Natural killer cell treated with Interleukin-12 subunit alpha and Interleukin-12 subunit beta and Interleukin-15 and Interleukin-18, amount 100 ng/mL, for 72 hours (primary cell): ENCODE measurements at places on chromosomes 12 and 14. TPM values are rescaled to one million over a fixed set of nuclear protein-coding genes. Genes with fewer than 3 reads are reported as not detected.
A peak's percentile ranks its signal among the peaks of the same experiment; 100 is the strongest.

DNA sequence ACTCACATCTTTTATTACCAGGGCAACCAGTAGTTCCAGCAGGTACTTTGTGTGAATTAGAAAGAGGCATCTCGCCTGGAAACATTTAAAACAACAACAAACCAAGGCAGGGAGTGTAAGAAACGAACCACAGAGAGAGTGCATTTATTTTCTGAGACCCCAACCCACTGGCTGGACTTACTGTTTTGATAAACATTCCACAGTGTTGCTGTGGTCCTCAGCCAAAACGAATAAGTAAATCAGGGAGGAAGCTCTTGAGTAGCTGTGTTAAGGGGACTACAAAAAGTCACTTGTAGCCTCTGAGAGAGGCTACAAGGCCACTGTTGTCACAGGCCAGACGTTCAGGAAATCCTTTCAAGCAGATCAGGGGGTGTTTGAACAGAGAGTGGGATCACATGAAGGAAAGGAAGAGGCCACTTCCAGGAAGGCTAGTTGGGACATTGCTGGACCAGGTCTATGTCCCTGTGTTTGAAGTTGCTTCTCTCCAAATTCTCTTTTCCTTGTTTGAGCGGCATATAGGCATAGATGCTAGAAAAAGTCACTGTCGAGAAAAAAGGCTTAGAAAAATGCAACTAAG is 33.8 kb downstream of the DMAC2L start:
- no peak for DNase-seq

DNA sequence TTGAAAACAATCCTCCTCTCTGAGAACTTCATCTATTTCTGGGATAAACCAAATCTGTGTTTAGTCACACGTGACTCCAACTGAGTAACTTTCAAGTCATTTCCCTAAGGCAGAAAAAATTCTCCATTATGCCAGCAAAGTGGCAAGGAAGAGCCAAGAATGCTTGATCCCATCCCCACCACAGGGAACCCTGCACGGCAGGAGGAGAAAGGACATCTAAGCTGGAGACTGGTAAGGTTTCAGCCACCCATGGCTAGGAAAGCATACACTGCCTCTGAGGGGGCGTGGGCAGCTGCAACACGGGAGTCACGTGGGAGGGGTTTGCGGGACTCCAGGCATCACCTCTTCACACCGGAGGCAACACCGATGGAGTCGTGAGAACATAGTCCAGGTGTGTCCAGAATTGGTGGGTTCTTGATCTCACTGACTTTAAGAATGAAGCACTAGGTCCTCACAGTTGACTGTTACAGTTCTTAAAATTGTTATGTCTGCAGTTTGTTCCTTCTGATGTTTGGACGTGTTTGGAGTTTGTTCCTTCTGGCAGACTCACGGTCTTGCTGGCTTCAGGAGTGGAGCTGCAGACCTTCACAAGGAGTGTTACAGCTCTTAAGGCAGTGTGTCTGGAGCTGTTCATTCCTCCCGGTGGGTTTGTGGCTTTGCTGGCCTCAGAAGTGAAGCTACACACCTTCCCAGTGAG is 2.7 kb upstream of the SIVA1 start:
- DNase-seq, result no peak

GRCh38 chr12:2259369-2259768 is 206.6 kb downstream of the CACNA1C start:
- no peak for DNase-seq

- DNase-seq, result no peak
Measured at GRCh38 chr12:109540526-109541412, 32.5 kb downstream of the MMAB start.

GRCh38 chr12:24810378-24810777 is 138.5 kb downstream of the BCAT1 start:
- DNase-seq, result no peak

GRCh38 chr14:103960457-103961055 is 18.2 kb upstream of the RD3L start:
- no peak for DNase-seq

DNA sequence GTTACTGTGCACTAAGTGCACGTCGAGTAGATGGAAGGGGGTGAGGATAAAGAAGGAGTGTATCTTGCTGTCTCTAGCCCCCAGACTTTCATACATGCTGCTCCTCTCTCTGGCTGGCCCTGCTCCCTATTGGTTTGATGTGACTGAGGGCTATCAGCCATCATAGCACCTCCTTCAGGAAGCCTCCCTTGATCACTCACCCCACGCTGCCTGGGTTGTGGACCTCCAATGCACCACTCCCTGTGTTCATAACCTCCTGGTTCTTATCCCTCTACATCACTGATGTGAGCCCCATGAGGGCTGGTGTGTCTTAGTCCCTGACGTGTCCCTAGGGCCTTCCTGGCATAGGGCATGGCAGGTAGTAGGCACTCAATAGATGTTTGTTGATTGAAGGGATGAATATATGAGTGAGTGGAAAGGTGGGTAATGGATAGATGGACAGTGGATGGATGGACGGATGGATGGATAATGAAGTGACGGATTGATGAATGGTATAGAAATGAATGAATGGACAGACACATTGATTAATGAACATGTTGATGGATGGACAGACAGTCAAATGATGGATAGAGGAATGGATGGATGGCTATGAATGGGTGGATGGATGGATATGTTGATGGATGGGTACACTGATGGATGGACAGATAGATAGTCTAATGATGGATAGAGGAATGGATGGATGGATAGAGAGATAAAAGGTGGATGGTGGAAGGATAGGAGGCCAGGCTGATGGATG is 15.0 kb downstream of the SDSL start:
- DNase-seq, result no peak

DNA sequence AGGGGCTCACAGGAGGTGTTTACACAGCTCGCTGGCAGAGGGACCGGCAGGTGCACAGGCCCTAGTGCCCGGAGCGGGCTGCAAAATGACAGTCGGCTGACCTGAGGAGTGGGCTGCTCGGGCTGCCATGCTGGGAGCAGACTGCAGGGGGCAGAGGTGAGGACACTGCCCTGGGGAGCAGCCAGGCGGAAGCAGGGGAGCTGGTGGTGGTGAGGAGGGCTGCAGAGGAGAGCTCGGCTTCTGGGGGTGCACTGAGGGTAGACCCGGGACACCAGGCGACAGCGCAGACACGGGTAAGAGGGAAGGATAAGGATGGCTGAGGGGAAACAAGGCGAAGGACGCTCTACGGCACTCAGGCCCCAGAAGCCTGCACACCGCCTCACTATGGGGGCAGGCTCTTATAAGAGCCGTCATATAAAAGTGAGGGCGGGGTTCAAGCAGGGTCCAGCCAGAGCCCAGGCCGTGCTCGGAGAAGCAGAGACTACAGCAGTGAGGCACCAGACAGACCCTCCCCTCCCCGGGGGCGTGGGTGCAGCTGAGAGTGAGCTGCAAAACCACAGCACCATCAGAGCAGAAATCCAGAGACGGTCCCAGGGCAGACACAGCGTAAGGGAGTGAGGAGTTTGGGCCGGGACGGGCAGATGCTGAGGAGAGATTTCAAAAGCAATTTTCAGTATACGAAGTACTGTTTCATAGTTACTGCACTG is 62.5 kb downstream of the CCDC88C start:
- DNase-seq, result peak; percentile 64

GRCh38 chr14:34324363-34324795 is 137.7 kb downstream of the SPTSSA start:
- DNase-seq, result no peak

- DNase-seq, result no peak
Measured at GRCh38 chr14:61954306-61954705, 192.1 kb downstream of the SNAPC1 start.

GRCh38 chr12:113796066-113796827 is 169.9 kb downstream of the RBM19 start:
- DNase-seq, result no peak

GRCh38 chr14:100680439-100681051 is 46.1 kb upstream of the DLK1 start:
- DNase-seq, result no peak

- DNase-seq, result no peak
Measured at GRCh38 chr12:81022531-81022930, 55.3 kb upstream of the ACSS3 start.

PPP1R36 gene
- not detected for total RNA-seq

NPFF gene
- total RNA-seq, result 1.9 TPM

TAS2R20 gene
- total RNA-seq, result 5.2 TPM

UNC119B gene
- 28.1 TPM for total RNA-seq

CELA1 gene
- 0.31 TPM for total RNA-seq

MNAT1 gene
- total RNA-seq, result 52.4 TPM

SLCO1B1 gene
- not detected for total RNA-seq

CAPS2 gene
- total RNA-seq, result 3.8 TPM

GPR135 gene
- total RNA-seq, result 3.8 TPM

KTN1 gene
- 109 TPM for total RNA-seq
